ENCODE measurements at places on chromosomes 3 and 15. TPM values are rescaled to one million over a fixed set of nuclear protein-coding genes. Genes with fewer than 3 reads are reported as not detected.
A peak's percentile ranks its signal among the peaks of the same experiment; 100 is the strongest.

BDH1 gene
- total RNA-seq = 18.9 TPM

GOLGA8J gene
- total RNA-seq = not detected

CCDC54 gene
- not detected for total RNA-seq

IL17RB gene
- total RNA-seq = 4.3 TPM

TOPAZ1 gene
- total RNA-seq = not detected

MAGI1 gene
- 35.8 TPM for total RNA-seq

DNA sequence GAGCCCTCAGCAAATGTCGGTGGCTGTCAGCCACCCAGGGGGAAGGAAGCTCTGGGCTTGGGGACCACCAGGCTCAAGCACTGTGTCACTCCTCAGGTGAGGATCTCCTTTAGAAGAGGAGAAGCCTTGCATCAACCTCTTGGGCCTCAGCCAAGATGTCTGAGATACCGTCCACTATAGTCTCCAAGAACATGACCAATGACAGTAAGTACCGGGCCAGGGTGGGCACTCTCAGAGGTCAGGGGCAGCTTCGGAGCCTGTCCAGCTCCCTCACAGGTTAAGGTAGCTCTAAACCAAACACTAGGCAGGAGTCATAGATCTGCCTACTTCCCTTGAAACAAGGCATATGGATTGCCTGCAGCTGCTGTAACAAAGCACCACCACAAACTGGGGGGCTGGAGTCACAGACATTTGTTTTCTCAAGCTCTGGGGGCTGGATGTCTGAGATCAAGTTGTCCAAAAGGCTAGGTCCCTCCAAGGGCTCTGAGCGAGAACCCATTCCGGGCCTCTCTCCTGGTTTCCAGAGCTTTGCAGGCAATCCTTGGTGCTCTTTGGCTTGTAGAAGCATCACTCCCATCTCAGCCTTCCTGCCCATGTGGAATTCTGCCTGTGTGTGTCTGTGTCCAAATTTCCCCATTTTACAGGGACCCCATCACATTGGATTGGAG is 1.3 kb downstream of the CFAP100 start:
- H3K36me3 ChIP-seq = no peaks in the 10 kb centered on the region
- DNase-seq = no peak
- no peak overlapping the region for H3K27ac ChIP-seq
- H3K4me3 ChIP-seq = no peak overlapping the region
- H3K4me1 ChIP-seq = peaks cover 8% of the 10 kb centered on the region

DNA sequence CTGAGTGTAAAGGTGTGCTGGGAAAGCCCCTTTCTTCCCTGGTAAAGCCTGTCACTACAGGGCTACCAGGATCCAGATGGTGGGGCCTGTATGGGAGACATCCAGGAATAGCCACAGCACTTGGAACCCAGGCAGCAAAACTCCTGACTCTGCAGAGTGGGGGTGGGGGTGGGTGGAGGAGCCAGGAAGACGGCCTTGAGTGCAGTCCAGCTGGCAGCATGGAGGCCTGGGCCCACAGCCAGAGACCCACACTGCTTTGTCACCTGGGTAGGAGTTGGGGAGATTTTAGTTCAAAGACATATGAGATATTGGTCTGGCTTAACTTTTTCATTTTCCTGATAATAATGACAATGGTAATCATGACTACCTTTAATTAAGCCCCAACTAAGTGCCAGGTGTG is 116.7 kb upstream of the MRPS22 start:
- peak; percentile 41 for DNase-seq
- H3K36me3 ChIP-seq = no peaks in the 10 kb centered on the region
- H3K27ac ChIP-seq = no peak overlapping the region
- no peak overlapping the region for H3K4me3 ChIP-seq

GRCh38 chr3:126967386-126967785 is 15.5 kb upstream of the PLXNA1 start:
- no peaks in the 10 kb centered on the region for H3K36me3 ChIP-seq
- no peak overlapping the region for H3K27ac ChIP-seq
- H3K27me3 ChIP-seq = no peaks in the 10 kb centered on the region
- H3K4me1 ChIP-seq = peaks cover 7% of the 10 kb centered on the region

DNA sequence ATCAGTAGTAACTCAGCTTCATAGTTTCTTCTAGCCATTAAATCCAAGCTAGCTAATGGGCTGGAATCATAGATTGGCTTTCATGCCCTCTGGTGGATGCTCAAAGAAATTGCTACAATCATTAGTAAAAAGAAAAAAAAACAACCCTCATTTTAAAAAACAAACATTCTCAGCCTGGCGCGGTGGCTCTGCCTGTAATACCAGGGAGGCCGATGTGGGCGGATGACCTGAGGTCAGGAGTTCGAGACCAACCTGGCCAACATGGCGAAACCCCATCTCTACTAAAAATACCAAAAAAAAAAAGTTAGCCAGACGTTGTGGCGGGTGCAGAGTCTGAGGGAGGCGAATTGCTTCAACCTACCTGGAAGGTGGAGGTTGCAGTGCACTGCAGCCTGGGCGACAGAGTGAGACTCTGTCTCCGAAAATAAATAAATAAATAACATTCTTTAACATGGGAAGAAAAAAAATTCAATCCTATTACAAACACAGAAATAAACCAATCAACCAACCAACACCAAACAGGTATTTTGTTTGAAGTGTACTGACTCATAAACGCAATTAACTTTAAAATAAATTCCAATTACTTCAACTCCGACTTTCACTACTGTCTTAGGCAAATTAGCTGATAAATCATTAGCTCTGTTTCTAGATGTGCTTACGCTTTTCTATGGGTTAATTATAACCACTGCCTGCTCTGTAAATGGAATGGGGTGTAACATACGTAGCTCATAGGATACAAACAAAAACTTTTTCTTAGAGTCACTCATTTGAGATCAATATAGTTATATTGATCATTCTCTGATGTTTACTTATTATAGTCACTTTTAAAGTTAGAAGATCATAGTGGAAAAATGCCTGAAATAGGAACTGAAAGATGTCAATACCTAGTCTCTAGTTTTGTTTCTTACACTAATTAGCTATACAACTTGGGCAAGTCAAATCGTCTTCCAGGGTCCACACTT is 24.9 kb downstream of the TMEM207 start:
- H3K27me3 ChIP-seq = no peaks in the 10 kb centered on the region
- H3K4me3 ChIP-seq = no peak overlapping the region
- H3K36me3 ChIP-seq = no peaks in the 10 kb centered on the region
- H3K4me1 ChIP-seq = no peaks in the 10 kb centered on the region
- peak; percentile 36 for DNase-seq

DNA sequence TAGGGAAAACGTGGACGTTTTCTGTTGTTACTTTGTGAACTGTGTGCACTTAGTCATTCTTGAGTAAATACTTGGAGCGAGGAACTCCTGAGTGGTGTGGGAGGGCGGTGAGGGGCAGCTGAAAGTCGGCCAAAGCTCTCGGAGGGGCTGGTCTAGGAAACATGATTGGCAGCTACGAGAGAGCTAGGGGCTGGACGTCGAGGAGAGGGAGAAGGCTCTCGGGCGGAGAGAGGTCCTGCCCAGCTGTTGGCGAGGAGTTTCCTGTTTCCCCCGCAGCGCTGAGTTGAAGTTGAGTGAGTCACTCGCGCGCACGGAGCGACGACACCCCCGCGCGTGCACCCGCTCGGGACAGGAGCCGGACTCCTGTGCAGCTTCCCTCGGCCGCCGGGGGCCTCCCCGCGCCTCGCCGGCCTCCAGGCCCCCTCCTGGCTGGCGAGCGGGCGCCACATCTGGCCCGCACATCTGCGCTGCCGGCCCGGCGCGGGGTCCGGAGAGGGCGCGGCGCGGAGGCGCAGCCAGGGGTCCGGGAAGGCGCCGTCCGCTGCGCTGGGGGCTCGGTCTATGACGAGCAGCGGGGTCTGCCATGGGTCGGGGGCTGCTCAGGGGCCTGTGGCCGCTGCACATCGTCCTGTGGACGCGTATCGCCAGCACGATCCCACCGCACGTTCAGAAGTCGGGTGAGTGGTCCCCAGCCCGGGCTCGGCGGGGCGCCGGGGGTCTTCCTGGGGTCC is at the start of gene TGFBR2:
Gene TGFBR2, plus strand, starts transcription at position 301 of the 731 bp plus-strand sequence. Its CDS starts 283 bp downstream, at position 584.
- peak; percentile 98 for DNase-seq
- peak within 1 kb of the TSS; percentile 87 for H3K4me3 ChIP-seq
- peaks cover 45% of the 10 kb centered on the region for H3K4me1 ChIP-seq
- no peaks in the 10 kb centered on the region for H3K27me3 ChIP-seq
- peak within 1 kb of the TSS; percentile 99 for H3K27ac ChIP-seq

DNA sequence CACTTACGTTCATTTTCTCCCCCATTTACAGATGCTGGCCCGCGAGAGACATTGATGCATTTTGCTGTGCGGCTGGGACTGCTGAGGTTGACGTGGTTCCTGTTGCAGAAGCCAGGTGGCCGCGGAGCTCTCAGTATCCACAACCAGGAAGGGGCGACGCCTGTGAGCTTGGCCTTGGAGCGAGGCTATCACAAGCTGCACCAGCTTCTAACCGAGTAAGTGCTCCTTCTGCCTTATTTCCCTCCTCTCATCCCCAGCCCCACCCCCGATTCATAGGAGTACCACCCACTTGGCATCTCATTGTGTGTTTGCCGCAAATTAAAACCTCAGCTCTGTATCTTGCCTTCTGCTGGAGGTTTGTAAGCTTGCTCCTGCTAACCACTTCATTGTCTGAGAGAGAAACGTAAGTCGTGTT is 163.3 kb downstream of the AKAP13 start:
- H3K27me3 ChIP-seq = no peaks in the 10 kb centered on the region
- H3K4me3 ChIP-seq = peak overlapping the region; percentile 42
- no peaks in the 10 kb centered on the region for H3K36me3 ChIP-seq
- peak; percentile 97 for DNase-seq
- peaks cover 58% of the 10 kb centered on the region for H3K4me1 ChIP-seq

GRCh38 chr3:52925405-52926313 is 28.3 kb upstream of the STIMATE start:
- no peaks in the 10 kb centered on the region for H3K36me3 ChIP-seq
- DNase-seq = no peak
- no peaks in the 10 kb centered on the region for H3K27me3 ChIP-seq
- no peak overlapping the region for H3K4me3 ChIP-seq
- H3K4me1 ChIP-seq = no peaks in the 10 kb centered on the region
- H3K27ac ChIP-seq = no peak overlapping the region

DNA sequence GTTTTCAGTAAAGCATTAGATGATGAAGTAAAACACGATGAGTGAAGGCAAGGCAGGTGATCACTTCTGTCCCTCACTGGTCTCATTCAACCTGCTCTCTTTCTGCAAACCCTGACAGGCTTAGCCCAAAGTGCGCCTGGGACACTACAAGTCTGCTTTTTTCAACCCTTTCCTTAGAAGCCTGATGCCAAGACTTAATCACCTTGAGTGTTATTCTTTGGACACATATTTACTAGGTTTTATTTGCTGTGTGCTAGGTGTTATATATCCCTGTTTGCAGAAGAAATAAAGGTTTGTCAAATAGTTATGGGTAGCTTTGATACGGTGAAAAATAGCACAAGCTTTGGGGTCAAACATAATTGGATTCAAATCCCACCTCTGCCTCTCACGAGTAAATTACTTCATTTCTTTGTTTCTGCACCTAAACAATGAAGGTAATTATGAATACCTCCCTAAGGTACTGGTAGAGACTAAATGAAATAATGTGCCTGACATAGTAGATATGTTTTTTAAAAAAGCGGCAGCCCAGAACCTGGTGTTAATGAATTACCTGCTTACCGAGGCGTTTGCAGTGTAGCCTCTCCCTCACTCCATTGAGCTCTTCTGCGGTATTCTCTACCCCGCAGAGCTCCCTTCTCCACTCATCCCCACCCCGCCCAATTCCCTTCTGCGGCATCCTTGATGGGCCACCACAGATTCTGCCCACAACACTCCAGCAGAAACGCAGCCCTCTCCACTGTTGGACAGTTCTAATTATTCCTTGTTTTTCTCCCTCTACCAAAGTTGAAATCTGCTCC is 269.0 kb upstream of the TPM1 start:
- DNase-seq = no peak
- H3K4me3 ChIP-seq = no peak overlapping the region
- no peak overlapping the region for H3K27ac ChIP-seq
- H3K27me3 ChIP-seq = no peaks in the 10 kb centered on the region

- peaks cover 31% of the 10 kb centered on the region for H3K4me1 ChIP-seq
- peaks cover 16% of the 10 kb centered on the region for H3K27me3 ChIP-seq
- peak; percentile 78 for DNase-seq
- peak overlapping the region; percentile 85 for H3K4me3 ChIP-seq
These were observed 827 bp downstream of the WNT5A start for GRCh38 chr3:55486101-55486856.

DNA sequence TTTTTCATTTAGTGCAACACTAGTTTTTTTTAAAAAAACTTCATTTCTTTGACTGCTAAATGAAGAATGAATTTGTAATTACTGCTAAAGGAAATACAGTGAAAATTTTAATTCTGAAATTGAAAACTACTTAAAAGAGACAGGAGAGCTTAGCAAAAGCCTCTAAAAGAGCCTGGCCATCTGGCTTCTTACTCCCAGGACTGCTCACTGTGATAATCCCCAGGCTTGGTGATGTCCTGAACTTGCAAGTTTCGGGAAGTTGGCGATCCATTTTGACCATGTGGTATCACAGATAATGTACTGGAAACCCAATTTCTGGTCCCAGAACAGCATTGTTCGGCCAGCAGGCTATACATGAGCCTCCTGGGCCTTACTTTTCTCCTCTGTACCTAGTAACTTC is 292.1 kb downstream of the FGF12 start:
- H3K4me3 ChIP-seq = no peak overlapping the region
- no peak overlapping the region for H3K27ac ChIP-seq
- H3K27me3 ChIP-seq = no peaks in the 10 kb centered on the region
- DNase-seq = no peak
- no peaks in the 10 kb centered on the region for H3K4me1 ChIP-seq
- no peaks in the 10 kb centered on the region for H3K36me3 ChIP-seq

DNA sequence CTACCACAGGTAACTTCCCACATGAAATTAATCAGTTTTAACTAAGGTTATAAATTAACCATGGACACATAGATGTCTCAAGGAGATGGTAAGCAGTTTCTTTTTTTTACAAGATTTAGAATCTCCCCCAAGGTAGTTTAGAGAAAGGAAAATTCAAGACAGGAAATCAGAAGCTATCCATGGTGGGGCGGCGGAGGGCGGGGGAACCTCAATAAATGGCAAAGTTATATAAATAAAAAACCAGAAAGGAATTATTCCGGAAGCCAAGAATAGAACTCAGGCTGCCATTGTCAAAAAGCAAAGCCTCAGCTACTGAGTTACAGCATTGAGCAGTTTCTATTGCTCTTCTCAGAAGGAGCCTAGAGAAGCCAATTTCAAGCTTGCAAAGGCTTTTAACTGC is 172.1 kb upstream of the SMAD3 start:
- H3K27ac ChIP-seq = no peak overlapping the region
- no peaks in the 10 kb centered on the region for H3K36me3 ChIP-seq

DNA sequence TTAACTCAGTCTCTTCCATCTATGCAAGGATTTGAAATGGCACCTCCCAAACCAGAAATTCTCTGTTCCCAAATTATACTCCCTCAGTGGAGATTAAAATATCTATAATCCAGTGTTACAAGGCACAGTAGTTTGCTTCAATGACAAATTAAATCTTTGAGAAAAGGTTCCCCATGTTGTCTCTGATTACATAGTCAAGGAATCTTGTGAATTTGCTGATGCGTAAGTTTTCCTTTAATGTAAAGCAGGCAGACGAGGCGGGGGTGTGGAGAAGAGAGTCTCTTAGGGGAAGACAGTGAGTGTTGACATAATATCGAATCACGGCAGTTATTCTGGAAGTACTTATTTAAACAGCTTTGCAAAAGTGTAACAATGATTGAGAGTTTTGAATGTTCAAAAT is 236.4 kb upstream of the RARB start:
- no peaks in the 10 kb centered on the region for H3K36me3 ChIP-seq
- DNase-seq = no peak
- no peak overlapping the region for H3K27ac ChIP-seq
- no peaks in the 10 kb centered on the region for H3K27me3 ChIP-seq
- no peak overlapping the region for H3K4me3 ChIP-seq

- no peak overlapping the region for H3K27ac ChIP-seq
- no peaks in the 10 kb centered on the region for H3K27me3 ChIP-seq
- DNase-seq = no peak
These were observed 90.5 kb upstream of the DGKG start for GRCh38 chr3:186452517-186452916.
